HFFc6 (cell line): ENCODE measurements at places on chromosomes 2 and 18. TPM values are rescaled to one million over a fixed set of nuclear protein-coding genes. Genes with fewer than 3 reads are reported as not detected.

DNA sequence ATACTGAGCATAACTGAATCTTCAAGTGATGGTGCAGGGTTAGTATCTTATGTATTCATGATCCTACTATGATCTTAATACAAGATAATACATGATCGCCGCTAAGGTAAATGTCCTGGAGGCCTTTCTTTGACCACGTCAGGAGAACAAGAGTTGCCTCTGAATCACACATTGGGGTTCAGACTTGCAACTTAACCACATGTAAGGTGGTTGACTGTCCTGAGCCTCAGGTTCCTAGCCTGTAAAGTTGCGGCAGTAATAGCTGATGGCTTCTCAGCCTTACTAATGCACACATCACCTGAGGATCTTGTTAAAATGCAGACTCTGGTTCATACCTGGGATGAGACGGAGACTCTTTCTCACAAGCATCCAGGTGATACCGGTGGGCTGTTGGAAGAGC lies 112.5 kb downstream of the MGAT5 start:
- no peak for DNase-seq

DNA sequence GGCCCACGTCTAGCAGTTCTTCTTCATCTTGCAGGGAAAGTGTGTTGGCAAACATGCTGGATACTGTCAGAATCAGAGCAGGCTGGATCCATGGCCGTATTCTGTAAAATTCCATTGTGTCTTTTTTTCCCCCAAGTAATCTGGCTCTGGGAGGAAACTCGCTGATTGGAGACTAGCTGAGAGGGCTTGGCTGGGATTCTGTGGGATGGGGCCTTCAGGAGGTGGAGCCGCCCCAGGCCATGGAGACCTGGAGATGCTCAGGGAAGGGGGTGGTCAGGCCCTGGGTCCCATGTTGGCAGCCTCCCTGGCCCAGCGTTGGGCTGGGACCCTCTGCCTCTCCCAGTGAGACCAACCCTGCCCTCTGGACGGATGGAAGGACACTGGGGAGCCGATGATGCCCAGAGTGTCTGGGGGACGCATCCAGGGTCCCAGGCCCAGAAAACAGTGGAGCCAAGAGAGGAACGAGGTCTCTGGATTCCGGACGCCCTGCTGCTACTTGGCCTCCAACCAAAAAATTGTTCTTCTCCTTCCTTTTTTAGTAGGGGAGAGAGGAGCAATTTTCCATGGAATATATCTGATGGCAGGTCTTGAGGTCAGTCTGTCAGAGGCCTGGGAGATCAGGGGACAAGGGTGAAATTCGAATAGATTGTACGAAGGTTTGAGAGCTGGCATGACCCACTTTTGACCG lies 114.5 kb downstream of the AGAP1 start:
- DNase-seq = no peak

- no peak for DNase-seq
These were observed 19.8 kb upstream of the MAP4K4 start for GRCh38 chr2:101677658-101678057.

GRCh38 chr2:224033601-224034000 lies 5.5 kb downstream of the SERPINE2 start:
- DNase-seq = no peak

DNA sequence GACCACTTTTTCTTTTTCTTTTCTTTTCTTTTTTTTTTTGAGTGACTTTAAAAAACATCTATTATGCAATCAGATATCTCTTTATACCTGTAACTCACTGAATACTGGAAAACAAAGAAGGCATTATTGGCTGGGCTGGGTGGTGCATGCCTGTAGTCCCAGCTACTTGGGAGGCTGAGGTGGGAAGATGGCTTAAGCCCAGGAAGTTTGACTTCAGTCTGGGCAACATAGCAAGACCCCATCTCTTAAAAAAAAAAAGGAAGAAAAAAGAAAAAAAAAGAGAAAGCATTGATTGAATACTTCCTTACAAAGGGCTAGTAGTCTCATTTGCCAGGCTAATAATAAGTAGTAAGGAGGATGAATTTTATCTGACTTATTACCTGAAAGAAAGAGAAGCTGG lies 2.7 kb upstream of the MTCL1 start:
- DNase-seq = no peak

GRCh38 chr18:12750076-12750714 lies 47.4 kb downstream of the PSMG2 start:
- no peak for DNase-seq

GRCh38 chr2:38269421-38269820 lies 107.7 kb downstream of the ATL2 start:
- DNase-seq = no peak

HOXD9 gene
- 2.1 and 3.2 TPM in 2 replicates for total RNA-seq

SYT4 gene
- total RNA-seq = not detected in 3 replicates

- DNase-seq = no peak
These were observed 58.1 kb downstream of the ARMC9 start for GRCh38 chr2:231256494-231256893.

- peak; percentile 15 for DNase-seq
These were observed 55.4 kb upstream of the THOC1 start for GRCh38 chr18:323253-323622.

- no peak for DNase-seq
These were observed 44.5 kb downstream of the ABHD3 start for GRCh38 chr18:21660078-21660477.

DNA sequence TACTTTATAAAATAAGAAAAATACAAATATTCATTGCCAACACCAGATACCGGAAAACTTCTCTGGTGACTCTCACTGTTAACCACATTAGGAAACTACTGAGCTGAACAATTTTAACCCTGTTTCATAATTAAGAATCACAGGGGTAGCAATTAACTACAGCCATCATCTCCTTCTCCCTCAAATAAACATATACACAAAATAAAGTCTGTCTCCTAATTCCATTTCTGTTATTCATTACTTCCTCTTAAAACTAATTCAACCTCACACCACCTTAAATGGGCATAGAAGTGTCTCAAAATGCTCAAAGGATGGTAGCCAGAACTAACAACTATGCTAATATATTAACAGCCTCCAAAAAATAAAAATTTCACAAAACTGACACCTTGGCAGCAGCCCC lies 60.7 kb downstream of the ACVR1 start:
- DNase-seq = no peak

GRCh38 chr2:52597346-52597745 lies 1170.3 kb upstream of the CHAC2 start:
- DNase-seq = no peak

GATA6 gene
- 0.38 to 1.6 TPM (median 0.63 TPM) in 3 replicates for total RNA-seq

- no peak for DNase-seq
These were observed 120.9 kb upstream of the SMIM21 start for GRCh38 chr18:75548353-75548905.

GRCh38 chr2:60486551-60486950 lies 66.9 kb downstream of the BCL11A start:
- no peak for DNase-seq

GRCh38 chr2:227881866-227882517 lies 10.6 kb downstream of the DAW1 start:
- DNase-seq = no peak

SLC66A3 gene
- 12.4 and 13.4 TPM in 2 replicates for total RNA-seq

IL36A gene
- total RNA-seq = not detected in 2 replicates
